IMR-90 (cell line): ENCODE measurements at places on chromosomes 5 and 9.

DNA sequence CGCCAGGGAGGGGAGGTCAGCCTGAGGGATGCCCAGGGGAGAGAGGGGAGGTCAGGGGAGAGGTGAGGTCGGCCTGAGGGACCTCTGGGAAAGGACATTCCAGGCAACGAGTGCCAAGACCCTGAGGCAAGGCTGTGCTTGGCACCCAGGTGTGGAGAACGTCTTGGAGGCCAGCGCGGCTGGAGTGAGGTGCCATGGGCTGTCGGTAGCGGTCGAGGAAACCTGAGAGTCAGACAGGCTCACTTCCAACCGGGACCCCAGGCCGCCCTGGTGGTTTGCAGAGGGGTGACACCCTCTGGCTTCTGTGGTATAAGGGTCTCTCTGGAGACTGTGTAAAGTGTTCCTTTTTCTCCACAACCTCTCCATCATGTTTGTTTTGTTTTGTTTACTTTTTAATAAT, 82.9 kb downstream of the CACNA1B start:
- H3K4me3 ChIP-seq, result no peak overlapping the region
- no peak for DNase-seq
- no peaks in the 10 kb centered on the region for H3K27me3 ChIP-seq
- no peaks in the 10 kb centered on the region for H3K4me1 ChIP-seq

- no peaks in the 10 kb centered on the region for H3K36me3 ChIP-seq
- no peaks in the 10 kb centered on the region for H3K4me1 ChIP-seq
- no peak for DNase-seq
- H3K4me3 ChIP-seq, result no peak overlapping the region
- no peak overlapping the region for H3K27ac ChIP-seq
- no peaks in the 10 kb centered on the region for H3K27me3 ChIP-seq
Observed at GRCh38 chr9:29230931-29231330, 1657.7 kb upstream of the C9orf72 start.

- H3K4me1 ChIP-seq, result peaks cover 5% of the 10 kb centered on the region
- H3K4me3 ChIP-seq, result no peak overlapping the region
- no peak overlapping the region for H3K27ac ChIP-seq
- DNase-seq, result peak; percentile 39
- H3K36me3 ChIP-seq, result no peaks in the 10 kb centered on the region
Observed at GRCh38 chr5:82167372-82167935, 110.7 kb downstream of the RPS23 start.

- no peaks in the 10 kb centered on the region for H3K27me3 ChIP-seq
- peaks cover 17% of the 10 kb centered on the region for H3K4me1 ChIP-seq
- no peak overlapping the region for H3K27ac ChIP-seq
- H3K4me3 ChIP-seq, result no peak overlapping the region
Observed at GRCh38 chr5:141677415-141677814, 4.6 kb downstream of the ARAP3 start.

- no peak for DNase-seq
- H3K27ac ChIP-seq, result peak overlapping the region; percentile 61; the same call in 1 of the 2 replicates
- no peaks in the 10 kb centered on the region for H3K36me3 ChIP-seq
- H3K4me3 ChIP-seq, result peak overlapping the region; percentile 65
- no peaks in the 10 kb centered on the region for H3K27me3 ChIP-seq
Observed at GRCh38 chr5:132776938-132777208, 166 bp downstream of the SEPTIN8 start.

DNA sequence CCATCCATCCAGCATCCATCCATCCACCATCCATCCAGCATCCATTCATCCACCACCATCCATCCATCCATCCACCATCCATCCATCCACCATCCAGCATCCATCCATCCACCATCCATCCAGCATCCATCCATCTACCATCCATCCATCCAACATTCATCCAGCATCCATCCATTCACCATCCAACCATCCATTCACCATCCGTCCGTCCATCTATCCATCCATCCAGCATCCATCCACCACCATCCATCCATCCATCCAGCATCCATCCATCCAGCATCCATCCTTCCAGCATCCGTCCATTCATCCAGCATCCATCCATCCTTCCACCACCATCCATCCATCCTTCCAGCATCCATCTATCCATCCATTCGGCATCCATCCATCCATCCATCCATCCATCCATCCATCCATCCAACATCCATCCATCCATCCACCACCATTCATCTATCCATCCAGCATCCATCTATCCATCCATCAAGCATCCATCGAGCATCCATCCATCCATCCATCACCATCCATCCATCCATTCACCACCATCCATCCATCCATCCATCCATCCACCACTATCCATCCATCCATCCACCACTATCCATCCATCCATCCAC, 32.4 kb upstream of the WDR5 start:
- peaks cover 10% of the 10 kb centered on the region for H3K27me3 ChIP-seq
- H3K4me3 ChIP-seq, result no peak overlapping the region
- DNase-seq, result no peak
- H3K36me3 ChIP-seq, result no peaks in the 10 kb centered on the region
- no peak overlapping the region for H3K27ac ChIP-seq
- H3K4me1 ChIP-seq, result no peaks in the 10 kb centered on the region

DNA sequence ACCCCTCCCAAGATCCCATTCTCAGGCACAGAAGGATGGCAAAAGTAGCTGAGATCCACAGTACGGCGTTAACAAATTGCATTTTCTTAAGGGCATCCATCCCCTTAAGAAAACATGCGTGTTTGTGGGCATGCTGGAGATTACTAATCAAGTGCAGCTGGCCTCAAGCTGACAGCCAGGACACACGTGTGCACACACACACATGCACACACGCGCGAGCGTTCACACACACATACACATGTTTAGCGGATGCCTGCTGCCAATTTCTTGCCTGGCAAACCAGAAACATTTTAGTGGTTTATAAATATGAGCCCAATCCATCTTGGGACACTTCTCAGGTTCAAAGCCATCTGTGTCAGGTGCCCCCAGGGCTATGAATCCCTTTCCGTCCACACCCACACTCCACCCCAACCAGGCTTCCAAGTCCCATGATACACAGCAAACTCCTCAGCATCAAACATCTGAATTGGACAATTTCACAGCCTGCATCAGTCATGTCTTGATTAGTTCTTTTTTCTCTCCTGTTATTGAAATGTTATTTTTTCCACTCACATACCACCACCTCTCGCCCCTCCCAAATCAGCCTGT, 23.5 kb upstream of the SMIM23 start:
- H3K4me1 ChIP-seq, result peaks cover 3% of the 10 kb centered on the region
- peaks cover 9% of the 10 kb centered on the region for H3K27me3 ChIP-seq
- H3K4me3 ChIP-seq, result no peak overlapping the region
- no peaks in the 10 kb centered on the region for H3K36me3 ChIP-seq
- no peak for DNase-seq
- H3K27ac ChIP-seq, result no peak overlapping the region

GRCh38 chr5:5037674-5038073, 102.5 kb upstream of the ADAMTS16 start:
- DNase-seq, result no peak
- H3K27ac ChIP-seq, result no peak overlapping the region
- no peaks in the 10 kb centered on the region for H3K36me3 ChIP-seq
- no peaks in the 10 kb centered on the region for H3K27me3 ChIP-seq
- no peaks in the 10 kb centered on the region for H3K4me1 ChIP-seq
- H3K4me3 ChIP-seq, result no peak overlapping the region

GRCh38 chr5:953535-954449, 54.8 kb upstream of the NKD2 start:
- no peak overlapping the region for H3K27ac ChIP-seq
- peaks cover 25% of the 10 kb centered on the region for H3K4me1 ChIP-seq
- H3K27me3 ChIP-seq, result peaks cover 60% of the 10 kb centered on the region
- H3K4me3 ChIP-seq, result no peak overlapping the region

DNA sequence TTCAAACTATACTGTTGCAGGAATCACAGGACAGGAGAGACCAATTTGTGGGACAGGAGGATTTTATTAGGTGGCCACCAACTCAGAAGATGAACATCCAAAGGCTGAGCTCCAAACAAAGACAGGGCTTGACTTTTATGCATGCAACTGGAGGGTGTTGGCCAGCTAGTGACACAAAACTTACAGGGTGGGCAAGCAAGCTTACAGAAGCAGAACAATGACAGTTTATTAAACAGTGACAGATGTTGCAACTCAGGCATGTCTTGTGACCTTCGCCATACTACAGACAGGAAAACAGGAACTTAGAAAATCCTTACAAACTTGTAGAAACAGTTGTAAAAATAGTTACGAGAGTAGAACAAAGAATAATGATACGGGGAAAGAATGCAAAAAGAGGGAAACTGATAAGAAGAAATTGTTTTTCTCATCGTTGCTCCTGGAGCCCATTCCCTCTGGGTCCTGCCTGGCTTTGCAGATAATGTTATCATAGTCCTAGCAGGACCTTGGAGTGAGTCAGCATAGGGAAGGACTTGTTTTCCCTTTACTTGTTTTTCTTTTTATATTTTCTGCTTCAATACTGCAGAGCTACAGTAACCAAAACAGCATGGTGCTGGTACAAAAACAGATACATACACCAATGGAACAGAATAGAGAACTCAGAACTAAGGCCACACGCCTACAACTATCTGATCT, 2083.0 kb upstream of the ACO1 start:
- DNase-seq, result no peak
- H3K36me3 ChIP-seq, result no peaks in the 10 kb centered on the region
- no peaks in the 10 kb centered on the region for H3K27me3 ChIP-seq
- no peaks in the 10 kb centered on the region for H3K4me1 ChIP-seq
- no peak overlapping the region for H3K27ac ChIP-seq
- no peak overlapping the region for H3K4me3 ChIP-seq

DNA sequence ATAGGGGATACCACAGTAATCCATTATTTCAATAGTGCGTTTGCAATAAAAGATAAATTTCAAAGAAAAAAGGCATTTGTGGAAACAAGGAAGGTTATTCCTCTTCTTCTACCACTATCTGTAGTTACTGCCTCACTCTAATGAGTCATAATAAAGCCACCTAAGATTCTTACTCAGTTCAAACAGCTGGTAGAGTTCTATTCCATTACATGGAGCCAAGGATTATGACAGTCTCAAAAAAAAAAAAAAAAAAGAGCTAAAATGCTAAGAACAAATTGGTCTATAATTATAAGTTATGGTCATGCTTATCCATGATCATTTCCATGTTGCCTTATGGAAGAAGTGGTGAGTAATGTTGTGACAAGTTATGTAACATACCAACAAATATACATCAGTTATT, 46.3 kb downstream of the DENND1A start:
- H3K27me3 ChIP-seq, result no peaks in the 10 kb centered on the region
- H3K36me3 ChIP-seq, result no peaks in the 10 kb centered on the region
- no peaks in the 10 kb centered on the region for H3K4me1 ChIP-seq

GRCh38 chr5:30390095-30390494, 803.4 kb upstream of the CDH6 start:
- no peak for DNase-seq
- no peaks in the 10 kb centered on the region for H3K27me3 ChIP-seq
- H3K4me1 ChIP-seq, result no peaks in the 10 kb centered on the region
- H3K4me3 ChIP-seq, result no peak overlapping the region

DNA sequence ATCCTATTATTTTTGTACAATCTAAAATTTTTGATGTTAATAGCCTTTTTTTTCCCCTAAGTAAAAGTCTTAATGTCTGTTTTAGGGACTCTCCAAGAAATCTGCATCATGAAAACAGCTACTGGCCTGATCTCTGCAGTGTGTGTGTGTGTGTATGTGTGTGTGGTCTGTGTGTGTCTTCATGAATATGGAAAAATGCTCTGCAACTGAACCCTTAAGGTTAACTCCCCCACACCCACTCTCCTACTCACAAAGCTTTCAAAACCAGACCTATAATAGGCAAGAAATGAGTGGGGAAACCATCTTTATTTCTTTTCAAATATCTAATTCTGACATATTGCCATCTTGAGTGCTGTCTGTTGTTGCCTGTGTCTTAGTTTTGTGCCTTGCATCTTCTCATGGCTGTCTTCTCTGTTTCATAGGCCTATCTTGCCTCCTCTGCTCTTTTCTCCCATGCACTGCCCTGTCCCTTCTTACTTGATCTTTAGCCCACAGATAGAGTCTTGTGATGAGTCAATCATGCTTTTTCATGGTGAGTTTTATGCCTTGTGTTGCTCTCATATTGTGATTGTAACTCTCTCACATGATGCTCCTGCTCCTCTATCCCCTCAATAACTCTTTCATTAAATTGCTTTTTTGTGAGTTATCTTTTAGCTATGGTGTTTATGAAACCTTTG, 68.3 kb downstream of the CHSY3 start:
- H3K4me1 ChIP-seq, result no peaks in the 10 kb centered on the region
- H3K36me3 ChIP-seq, result no peaks in the 10 kb centered on the region
- no peaks in the 10 kb centered on the region for H3K27me3 ChIP-seq
- DNase-seq, result no peak
- H3K27ac ChIP-seq, result no peak overlapping the region

GRCh38 chr5:1497242-1497777, 26.4 kb downstream of the LPCAT1 start:
- no peak overlapping the region for H3K27ac ChIP-seq
- H3K36me3 ChIP-seq, result peaks cover 48% of the 10 kb centered on the region
- DNase-seq, result no peak
- H3K4me1 ChIP-seq, result no peaks in the 10 kb centered on the region

GRCh38 chr5:11596657-11597071, 307.6 kb downstream of the CTNND2 start:
- H3K27me3 ChIP-seq, result no peaks in the 10 kb centered on the region
- no peaks in the 10 kb centered on the region for H3K36me3 ChIP-seq
- no peaks in the 10 kb centered on the region for H3K4me1 ChIP-seq
- H3K4me3 ChIP-seq, result no peak overlapping the region

DNA sequence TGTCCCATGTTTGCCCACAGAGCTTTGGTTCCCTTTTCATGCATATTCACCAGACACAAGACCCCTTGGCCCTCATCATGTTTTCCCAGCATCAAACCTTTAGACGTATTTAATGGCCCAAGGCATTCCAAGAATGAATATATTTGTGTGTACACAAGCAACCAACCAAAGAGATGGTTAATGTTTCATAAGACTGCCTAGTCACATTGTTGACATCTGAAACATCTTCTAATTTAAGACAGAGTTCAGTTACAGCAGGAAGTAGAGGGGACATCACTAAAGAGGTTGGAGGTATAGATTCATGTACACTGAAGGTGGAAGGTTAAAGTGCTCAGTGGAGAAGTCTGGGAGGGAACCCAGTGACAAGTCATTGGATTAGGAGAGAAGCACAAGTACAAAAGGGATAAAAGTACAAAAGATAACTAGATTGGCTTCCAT, 49.1 kb downstream of the SUSD1 start:
- H3K27ac ChIP-seq, result no peak overlapping the region
- H3K4me1 ChIP-seq, result peaks cover 3% of the 10 kb centered on the region; the same call in 1 of the 2 replicates
- peak; percentile 20 for DNase-seq
- no peaks in the 10 kb centered on the region for H3K27me3 ChIP-seq
- no peaks in the 10 kb centered on the region for H3K36me3 ChIP-seq

GRCh38 chr9:120348951-120349429, 231.0 kb downstream of the CDK5RAP2 start:
- H3K4me1 ChIP-seq, result peaks cover 6% of the 10 kb centered on the region
- H3K27ac ChIP-seq, result no peak overlapping the region
- peak; percentile 49 for DNase-seq
- H3K36me3 ChIP-seq, result no peaks in the 10 kb centered on the region

DNA sequence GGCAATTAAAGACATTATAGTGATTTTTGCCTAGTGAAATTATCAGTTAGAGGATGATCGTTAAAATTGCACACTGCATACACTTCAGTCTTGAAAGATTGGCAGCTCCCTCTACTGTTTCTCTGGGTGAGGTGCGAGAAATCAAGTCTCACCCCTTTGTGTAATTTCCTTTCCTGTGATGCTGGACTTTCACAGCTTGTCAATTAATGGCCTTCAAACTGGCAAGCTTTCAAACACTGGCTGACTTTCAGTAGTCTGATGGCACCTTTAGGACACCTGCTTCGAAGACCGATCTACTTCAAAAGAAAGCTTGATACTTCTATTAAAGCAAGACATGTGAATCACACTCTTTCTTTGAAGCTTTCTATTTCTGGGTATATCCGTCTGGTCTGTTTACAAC, 706.7 kb upstream of the PTPRD start:
- H3K4me1 ChIP-seq, result no peaks in the 10 kb centered on the region
- DNase-seq, result no peak
- H3K27ac ChIP-seq, result no peak overlapping the region
